Endothelial cell (in vitro differentiated cells): ENCODE measurements at places on chromosomes 11 and 22. TPM values are rescaled to one million over a fixed set of nuclear protein-coding genes. Genes with fewer than 3 reads are reported as not detected.

DNA sequence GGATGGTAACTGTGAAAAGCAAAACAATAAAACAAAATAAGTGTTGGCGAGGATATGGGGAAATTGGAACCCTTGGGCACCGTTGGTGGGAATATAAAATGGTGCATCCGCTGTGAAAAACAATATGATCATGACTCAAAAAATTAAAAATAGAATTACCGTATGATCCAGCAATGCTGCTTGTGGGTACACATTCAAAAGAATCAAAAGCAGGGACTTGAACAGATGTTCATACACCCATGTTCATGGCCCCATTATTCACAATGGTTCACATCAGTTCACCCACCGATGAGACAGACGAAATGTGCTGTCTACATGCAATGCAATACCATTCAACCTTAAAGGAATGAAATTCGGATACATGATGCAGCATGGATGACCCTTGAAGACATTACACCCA, 1.2 kb upstream of the DERL3 start:
- H3K36me3 ChIP-seq = peaks cover 3% of the 10 kb centered on the region
- peaks cover 19% of the 10 kb centered on the region for H3K27me3 ChIP-seq
- H3K27ac ChIP-seq = no peak overlapping the region
- H3K4me3 ChIP-seq = no peak overlapping the region
- DNase-seq = no peak

DNA sequence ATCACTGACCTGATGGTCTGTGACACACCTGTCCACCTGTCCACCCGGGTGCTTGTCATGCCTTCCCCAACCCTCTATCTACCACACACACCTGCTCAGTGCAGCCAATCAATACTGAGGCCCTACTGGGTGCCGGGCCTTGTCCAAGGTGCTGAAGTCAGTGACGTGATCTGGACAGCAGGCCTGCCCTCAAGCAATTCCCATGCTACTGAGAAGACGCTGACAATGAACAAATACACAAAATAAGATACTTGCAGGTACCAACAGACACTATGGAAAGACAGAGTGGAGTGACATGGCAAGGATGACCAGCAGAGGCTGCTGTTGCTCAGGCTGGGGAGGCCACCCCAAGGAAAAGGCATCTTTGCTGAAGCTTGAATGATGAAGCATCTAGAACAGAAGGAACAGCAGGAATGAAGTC, 21.2 kb downstream of the PLAAT3 start:
- peaks cover 2% of the 10 kb centered on the region for H3K27me3 ChIP-seq
- no peak overlapping the region for H3K4me3 ChIP-seq
- no peaks in the 10 kb centered on the region for H3K4me1 ChIP-seq
- no peak for DNase-seq

DNA sequence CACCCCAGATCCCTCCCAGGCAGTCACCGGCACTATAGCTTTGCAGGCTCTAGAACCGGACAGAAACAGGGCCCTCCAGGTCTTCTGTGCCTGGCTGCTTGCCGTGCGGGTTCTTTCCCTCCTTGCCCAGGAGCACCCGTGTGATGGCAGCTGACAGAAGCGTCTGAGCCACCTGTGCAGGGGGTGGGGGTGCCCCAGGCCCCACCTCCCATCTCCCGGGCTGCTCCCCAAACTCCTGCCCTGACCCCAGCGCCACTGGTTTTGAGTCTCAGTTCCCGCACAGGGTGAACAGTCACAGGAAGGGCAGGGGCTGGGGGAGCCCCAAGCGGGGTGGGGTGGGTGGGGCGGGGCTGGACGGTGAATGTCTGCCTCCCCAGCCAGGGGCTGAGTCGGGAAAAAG, 13.2 kb upstream of the PHLDA2 start:
- H3K36me3 ChIP-seq = peaks cover 24% of the 10 kb centered on the region
- H3K27me3 ChIP-seq = peaks cover 13% of the 10 kb centered on the region
- peaks cover 18% of the 10 kb centered on the region for H3K4me1 ChIP-seq
- H3K27ac ChIP-seq = no peak overlapping the region

DNA sequence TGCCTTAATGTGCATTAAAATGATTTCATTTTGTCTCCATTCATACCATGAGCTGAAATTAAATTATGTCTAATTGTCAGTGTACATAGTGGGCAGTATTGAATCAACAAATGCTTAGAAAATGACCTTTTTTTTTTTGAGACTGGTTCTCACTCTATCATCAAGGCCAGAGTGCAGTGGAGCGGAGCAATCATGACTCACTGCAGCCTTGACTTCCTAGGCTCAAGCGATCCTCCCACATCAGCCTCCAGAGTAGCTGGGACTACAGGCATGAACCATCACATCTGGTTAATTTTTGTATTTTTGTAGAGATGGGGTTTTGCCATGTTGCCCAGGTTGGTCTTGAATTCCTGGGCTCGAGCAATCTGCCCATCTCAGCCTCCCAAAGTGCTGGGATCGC, 117.0 kb upstream of the BLID start:
- H3K27me3 ChIP-seq = no peaks in the 10 kb centered on the region
- no peak overlapping the region for H3K4me3 ChIP-seq
- H3K4me1 ChIP-seq = peaks cover 2% of the 10 kb centered on the region
- no peak for DNase-seq
- H3K36me3 ChIP-seq = no peaks in the 10 kb centered on the region
- no peak overlapping the region for H3K27ac ChIP-seq

DNA sequence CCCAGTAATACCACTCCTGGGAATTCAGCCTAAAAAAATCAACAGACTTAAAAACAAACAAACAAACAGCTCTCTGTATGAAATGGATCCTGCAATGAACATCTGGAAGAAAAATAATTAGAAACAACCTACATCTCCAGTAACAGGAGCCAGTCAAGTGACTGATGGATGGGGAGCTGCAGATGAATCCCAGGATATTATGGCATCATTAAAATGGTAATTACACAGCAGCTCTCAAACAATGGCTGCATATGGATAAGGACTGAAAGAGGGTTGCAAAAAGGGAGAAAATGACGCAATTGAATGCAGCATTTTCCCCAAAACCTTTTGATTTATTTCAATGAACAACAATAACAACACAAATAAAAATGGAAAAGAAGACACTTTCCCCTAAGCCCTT, 4.1 kb downstream of the NPTXR start:
- peaks cover 10% of the 10 kb centered on the region for H3K36me3 ChIP-seq
- peaks cover 25% of the 10 kb centered on the region for H3K27me3 ChIP-seq
- DNase-seq = no peak
- peak overlapping the region; percentile 4 for H3K27ac ChIP-seq

DNA sequence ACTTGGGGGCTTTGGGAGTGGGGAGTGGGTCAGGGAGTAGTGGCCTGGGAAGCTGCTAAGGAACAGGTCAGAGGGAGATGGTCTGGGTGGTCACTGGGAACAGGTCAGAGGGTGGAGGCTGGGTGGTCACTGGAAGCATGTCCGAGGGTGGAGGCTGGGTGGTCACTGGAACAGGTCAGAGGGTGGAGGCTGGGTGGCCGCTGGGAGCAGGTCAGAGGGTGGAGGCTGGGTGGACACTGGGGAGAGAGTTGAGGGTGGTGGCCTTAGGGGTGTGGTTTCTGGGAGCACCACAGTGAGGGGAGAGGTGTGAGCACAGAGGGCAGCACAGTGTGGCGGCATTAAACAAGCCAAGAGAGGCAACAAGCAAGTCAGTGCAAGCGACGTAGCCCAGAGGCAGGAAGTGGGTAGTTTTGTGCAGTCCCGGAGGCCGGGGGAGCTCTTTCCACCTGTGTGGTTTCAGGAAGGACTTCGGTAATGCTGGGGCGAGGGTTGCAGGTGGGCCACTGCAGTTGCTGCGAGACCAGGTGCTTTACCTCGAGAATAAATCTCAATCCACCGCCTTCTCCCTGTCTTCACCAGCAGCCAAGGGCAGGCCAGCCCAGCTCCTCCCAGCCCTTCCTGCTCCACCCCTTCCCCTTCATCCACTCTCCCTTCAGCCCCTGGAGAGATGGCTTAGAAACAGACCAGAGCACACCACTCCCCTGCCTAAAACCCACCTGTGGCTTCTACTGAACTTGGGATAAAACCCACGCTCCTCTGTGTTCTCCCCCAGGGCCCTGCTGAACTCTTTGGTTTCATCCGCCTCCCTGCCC, 3.2 kb upstream of the CACNA1I start:
- H3K27me3 ChIP-seq = peaks cover 5% of the 10 kb centered on the region
- DNase-seq = no peak
- no peak overlapping the region for H3K27ac ChIP-seq
- peaks cover 7% of the 10 kb centered on the region for H3K36me3 ChIP-seq
- H3K4me3 ChIP-seq = no peak overlapping the region
- H3K4me1 ChIP-seq = no peaks in the 10 kb centered on the region

- no peaks in the 10 kb centered on the region for H3K27me3 ChIP-seq
- no peaks in the 10 kb centered on the region for H3K36me3 ChIP-seq
- no peak for DNase-seq
- H3K4me3 ChIP-seq = no peak overlapping the region
Measured at GRCh38 chr11:48270621-48271020, 7.0 kb downstream of the OR4X1 start.

- no peaks in the 10 kb centered on the region for H3K36me3 ChIP-seq
- H3K27ac ChIP-seq = no peak overlapping the region
- H3K27me3 ChIP-seq = peaks cover 5% of the 10 kb centered on the region
- H3K4me3 ChIP-seq = no peak overlapping the region
- peaks cover 4% of the 10 kb centered on the region for H3K4me1 ChIP-seq
Measured at GRCh38 chr11:61195719-61196118, 7.6 kb upstream of the PGA3 start.

GRCh38 chr22:44718418-44718817, 16.4 kb downstream of the PRR5 start:
- DNase-seq = no peak
- peaks cover 6% of the 10 kb centered on the region for H3K36me3 ChIP-seq
- H3K27me3 ChIP-seq = no peaks in the 10 kb centered on the region
- no peak overlapping the region for H3K4me3 ChIP-seq
- no peaks in the 10 kb centered on the region for H3K4me1 ChIP-seq
- H3K27ac ChIP-seq = no peak overlapping the region

- H3K27ac ChIP-seq = no peak overlapping the region
- H3K4me3 ChIP-seq = no peak overlapping the region
- no peak for DNase-seq
- H3K4me1 ChIP-seq = no peaks in the 10 kb centered on the region
- H3K36me3 ChIP-seq = no peaks in the 10 kb centered on the region
Measured at GRCh38 chr11:96464700-96465307, 75.0 kb downstream of the JRKL start.

DNA sequence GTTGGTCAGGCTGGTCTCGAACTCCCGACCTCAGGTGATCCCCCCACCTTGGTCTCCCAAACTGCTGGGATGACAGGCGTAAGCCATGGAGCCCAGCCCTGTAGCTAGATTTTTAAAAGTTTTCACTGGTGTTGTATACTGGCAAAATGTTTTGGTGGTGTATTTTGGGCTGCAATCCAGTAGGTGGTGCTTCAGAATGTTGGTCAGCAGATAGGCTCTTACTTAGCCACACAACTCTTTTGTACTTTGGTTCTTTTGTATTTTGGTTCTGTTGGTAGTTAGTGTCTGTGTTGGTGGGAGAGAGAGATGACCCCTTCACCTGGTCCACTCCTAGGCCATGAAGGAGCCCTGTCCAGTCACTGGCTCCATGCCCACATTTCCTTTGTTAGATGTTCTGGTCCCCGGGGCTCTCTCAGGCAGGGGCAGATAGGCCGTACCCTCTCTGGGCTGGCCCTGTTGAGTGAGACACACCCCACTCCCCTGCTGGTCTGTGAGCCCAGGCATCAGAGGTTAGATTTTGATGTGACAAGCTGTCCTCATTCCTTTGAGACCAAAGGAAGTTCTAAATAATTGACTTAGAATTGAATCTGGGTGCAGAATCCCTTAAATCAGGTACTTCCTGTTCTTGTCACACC, 123.8 kb downstream of the DDX10 start:
- H3K4me1 ChIP-seq = peaks cover 4% of the 10 kb centered on the region
- H3K36me3 ChIP-seq = no peaks in the 10 kb centered on the region
- no peaks in the 10 kb centered on the region for H3K27me3 ChIP-seq
- H3K4me3 ChIP-seq = no peak overlapping the region
- peak; percentile 11 for DNase-seq

DNA sequence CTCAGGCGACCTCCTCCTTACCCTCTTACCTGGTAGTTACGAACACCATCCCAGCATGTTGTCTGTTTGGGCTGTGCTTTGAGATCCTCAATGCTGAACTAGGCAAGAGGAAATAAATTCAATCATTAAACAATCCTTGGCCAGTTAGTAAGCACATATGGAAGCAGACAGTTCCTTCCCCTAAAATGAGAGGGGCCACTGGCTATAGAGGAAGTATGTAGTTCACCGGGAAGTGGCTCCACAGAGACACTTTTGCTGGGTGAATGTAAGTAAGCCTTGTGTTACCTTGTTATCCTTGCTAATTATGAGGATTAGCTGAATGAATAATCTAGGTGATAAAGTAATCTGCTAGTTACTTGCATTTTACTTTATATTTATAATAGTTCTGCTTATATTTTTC, 2.9 kb downstream of the THYN1 start:
- H3K4me1 ChIP-seq = peaks cover 14% of the 10 kb centered on the region
- peaks cover 3% of the 10 kb centered on the region for H3K27me3 ChIP-seq
- H3K27ac ChIP-seq = no peak overlapping the region
- peaks cover 28% of the 10 kb centered on the region for H3K36me3 ChIP-seq
- DNase-seq = no peak
- no peak overlapping the region for H3K4me3 ChIP-seq

GRCh38 chr22:44279069-44279360, 33.7 kb downstream of the SHISAL1 start:
- H3K4me1 ChIP-seq = no peaks in the 10 kb centered on the region
- no peak overlapping the region for H3K4me3 ChIP-seq
- no peaks in the 10 kb centered on the region for H3K36me3 ChIP-seq
- H3K27me3 ChIP-seq = peaks cover 4% of the 10 kb centered on the region
- H3K27ac ChIP-seq = no peak overlapping the region

- no peaks in the 10 kb centered on the region for H3K27me3 ChIP-seq
- H3K36me3 ChIP-seq = no peaks in the 10 kb centered on the region
- DNase-seq = no peak
- H3K27ac ChIP-seq = no peak overlapping the region
- H3K4me1 ChIP-seq = peaks cover 32% of the 10 kb centered on the region
- H3K4me3 ChIP-seq = no peak overlapping the region
Measured at GRCh38 chr11:86459682-86460460, 85.2 kb downstream of the CCDC81 start.

DNA sequence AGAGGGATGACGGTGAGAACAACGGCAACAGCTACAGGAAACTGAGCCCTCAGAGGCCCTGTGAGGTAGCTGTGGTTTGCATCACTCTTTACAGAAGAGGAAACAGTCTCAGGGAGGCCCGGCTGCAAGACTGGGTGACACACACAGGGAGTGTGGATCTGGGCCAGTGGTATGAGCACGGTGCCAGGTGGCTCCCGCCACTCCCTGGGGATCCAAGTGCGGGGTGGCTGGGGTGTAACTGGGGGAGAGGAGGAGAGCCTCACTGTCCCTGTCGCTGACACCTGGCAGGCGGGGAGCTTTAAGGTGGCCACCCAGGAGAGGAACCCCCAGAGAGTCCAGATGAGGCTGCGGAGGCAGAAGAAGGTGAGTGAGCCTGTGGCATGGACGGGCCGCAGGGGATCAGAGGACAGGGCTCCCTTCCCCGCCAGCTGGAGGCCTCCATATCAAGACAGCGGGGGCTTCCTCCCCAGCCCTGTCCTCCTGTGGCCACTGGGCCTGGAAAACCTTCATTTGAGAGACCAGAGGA, 5.6 kb downstream of the RGL4 start:
- H3K27me3 ChIP-seq = peaks cover 1% of the 10 kb centered on the region
- H3K4me3 ChIP-seq = no peak overlapping the region
- no peak for DNase-seq
- H3K27ac ChIP-seq = peak overlapping the region; percentile 33
- peaks cover 23% of the 10 kb centered on the region for H3K36me3 ChIP-seq

GRCh38 chr22:41619979-41620588, 759 bp downstream of the DESI1 start:
- peaks cover 15% of the 10 kb centered on the region for H3K4me1 ChIP-seq
- H3K36me3 ChIP-seq = no peaks in the 10 kb centered on the region
- no peaks in the 10 kb centered on the region for H3K27me3 ChIP-seq
- DNase-seq = peak; percentile 39

CBLIF gene
- total RNA-seq = not detected

APOA1 gene
- total RNA-seq = 1.2 TPM

CCDC73 gene
- not detected for total RNA-seq

LDHAL6A gene
- not detected for total RNA-seq

HBB gene
- not detected for total RNA-seq

NEFH gene
- total RNA-seq = 18.2 TPM

FOLH1 gene
- total RNA-seq = 2.8 TPM
